ENCODE measurements at places on chromosomes 12 and 14. TPM values are rescaled to one million over a fixed set of nuclear protein-coding genes. Genes with fewer than 3 reads are reported as not detected.

The SHMT2 gene
- total RNA-seq, result 252 TPM

The SLC25A21 gene
- not detected for total RNA-seq

The CHPT1 gene
- 35.1 TPM for total RNA-seq

The NR1H4 gene
- 0.12 TPM for total RNA-seq

The PRH2 gene
- 2.3 TPM for total RNA-seq

The ACOT6 gene
- not detected for total RNA-seq

The VRTN gene
- total RNA-seq, result not detected

The TAS2R20 gene
- total RNA-seq, result 0.68 TPM

The RBP5 gene
- total RNA-seq, result not detected

The SLC25A47 gene
- not detected for total RNA-seq

The CD69 gene
- total RNA-seq, result not detected

The CACNA1C gene
- total RNA-seq, result 10.7 TPM

The KRT72 gene
- total RNA-seq, result not detected

The RNASE3 gene
- total RNA-seq, result not detected

The CCDC198 gene
- total RNA-seq, result not detected

The NAB2 gene
- 61.9 TPM for total RNA-seq

The HSPA2 gene
- total RNA-seq, result 23.0 TPM

The RAPGEF3 gene
- total RNA-seq, result 1.5 TPM

The TAS2R9 gene
- total RNA-seq, result not detected

The CHGA gene
- not detected for total RNA-seq

The SERPINA10 gene
- total RNA-seq, result not detected

The FAM186B gene
- total RNA-seq, result not detected

The C3AR1 gene
- total RNA-seq, result not detected

The LIN7A gene
- total RNA-seq, result 1.1 TPM

The KRT82 gene
- not detected for total RNA-seq

The MSI1 gene
- not detected for total RNA-seq

The FOXN3 gene
- 44.1 TPM for total RNA-seq

The TUNAR gene
- total RNA-seq, result not detected

The KRT86 gene
- not detected for total RNA-seq

The RASSF3 gene
- 4.9 TPM for total RNA-seq

The SMIM41 gene
- 2.0 TPM for total RNA-seq

The AMDHD1 gene
- total RNA-seq, result not detected

The RASAL1 gene
- total RNA-seq, result not detected

The LALBA gene
- not detected for total RNA-seq

The RTN1 gene
- total RNA-seq, result 0.35 TPM
